GM23338 (cell line): ENCODE measurements at places on chromosomes 11 and 22. TPM values are rescaled to one million over a fixed set of nuclear protein-coding genes. Genes with fewer than 3 reads are reported as not detected.

GRCh38 chr11:111166598-111166997 lies 78.9 kb upstream of the POU2AF2 start:
- H3K36me3 ChIP-seq: no peaks in the 10 kb centered on the region
- peaks cover 5% of the 10 kb centered on the region; the same call in 1 of the 2 replicates for H3K4me1 ChIP-seq
- DNase-seq: no peak

- no peaks in the 10 kb centered on the region for H3K36me3 ChIP-seq
- H3K27ac ChIP-seq: no peak overlapping the region
- peaks cover 9% of the 10 kb centered on the region; the same call in 1 of the 2 replicates for H3K27me3 ChIP-seq
- no peak for DNase-seq
- no peak overlapping the region for H3K4me3 ChIP-seq
Measured at GRCh38 chr11:3156661-3157311, 8.3 kb downstream of the OSBPL5 start.

DNA sequence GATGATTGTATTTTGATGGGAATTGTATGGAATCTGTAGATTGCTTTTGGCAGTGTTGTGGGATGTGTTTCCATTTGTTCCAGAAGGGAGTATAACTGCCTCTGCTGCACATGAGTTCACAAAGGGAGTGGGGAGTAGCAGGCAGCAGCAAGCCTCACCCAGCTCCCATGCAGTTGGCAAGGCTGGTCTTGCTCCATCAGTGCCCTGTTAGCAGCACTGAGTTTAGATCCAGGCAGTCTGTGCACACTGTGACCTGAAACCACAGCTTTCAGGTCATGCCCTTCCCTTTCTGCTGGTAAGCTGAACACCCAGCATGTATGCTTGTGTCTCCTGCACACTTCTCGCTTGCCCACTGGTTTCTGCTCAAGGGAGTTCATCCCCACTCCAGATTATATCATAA lies 3.7 kb upstream of the NUCB2 start:
- H3K27ac ChIP-seq: no peak overlapping the region
- no peaks in the 10 kb centered on the region for H3K36me3 ChIP-seq
- H3K4me3 ChIP-seq: no peak overlapping the region
- no peak for DNase-seq
- peaks cover 15% of the 10 kb centered on the region for H3K27me3 ChIP-seq
- H3K4me1 ChIP-seq: peaks cover 3% of the 10 kb centered on the region; the same call in 1 of the 2 replicates

GRCh38 chr22:30889996-30890480 lies 78.5 kb downstream of the MORC2 start:
- no peaks in the 10 kb centered on the region for H3K27me3 ChIP-seq
- H3K36me3 ChIP-seq: no peaks in the 10 kb centered on the region
- no peak overlapping the region for H3K4me3 ChIP-seq
- H3K27ac ChIP-seq: no peak overlapping the region
- peaks cover 5% of the 10 kb centered on the region; the same call in 1 of the 2 replicates for H3K4me1 ChIP-seq

GRCh38 chr22:50445880-50446707 lies 28.7 kb downstream of the SBF1 start:
- no peak for DNase-seq
- no peaks in the 10 kb centered on the region; the same call in 1 of the 2 replicates for H3K4me1 ChIP-seq
- H3K36me3 ChIP-seq: no peaks in the 10 kb centered on the region
- no peaks in the 10 kb centered on the region for H3K27me3 ChIP-seq

DNA sequence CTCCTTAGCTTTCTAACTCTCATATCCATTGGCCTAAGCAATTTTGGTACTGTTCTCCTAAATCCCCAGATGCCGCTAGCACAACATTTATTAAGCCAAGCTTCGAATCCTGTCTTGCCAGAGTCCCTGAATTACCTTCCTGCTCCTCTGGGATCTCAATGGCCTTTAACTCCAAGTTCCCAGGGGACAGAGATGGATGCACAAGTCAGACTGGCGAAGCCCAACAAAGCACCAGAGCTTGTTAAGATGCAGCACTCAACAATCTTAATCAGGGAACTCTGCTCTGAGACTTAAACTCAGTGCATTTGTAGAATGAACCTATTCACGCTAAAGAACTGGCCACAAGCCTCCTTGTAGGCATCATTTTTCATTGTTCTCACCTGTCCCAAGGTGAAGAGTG lies 9.4 kb downstream of the GALNT18 start:
- no peaks in the 10 kb centered on the region for H3K27me3 ChIP-seq
- no peaks in the 10 kb centered on the region for H3K4me1 ChIP-seq
- no peak overlapping the region for H3K27ac ChIP-seq
- H3K4me3 ChIP-seq: no peak overlapping the region
- no peaks in the 10 kb centered on the region for H3K36me3 ChIP-seq

GRCh38 chr11:15711311-15711710 lies 596.6 kb downstream of the INSC start:
- peaks cover 15% of the 10 kb centered on the region for H3K4me1 ChIP-seq
- no peaks in the 10 kb centered on the region for H3K36me3 ChIP-seq
- H3K27me3 ChIP-seq: peaks cover 22% of the 10 kb centered on the region
- peak; percentile 75 for DNase-seq

DNA sequence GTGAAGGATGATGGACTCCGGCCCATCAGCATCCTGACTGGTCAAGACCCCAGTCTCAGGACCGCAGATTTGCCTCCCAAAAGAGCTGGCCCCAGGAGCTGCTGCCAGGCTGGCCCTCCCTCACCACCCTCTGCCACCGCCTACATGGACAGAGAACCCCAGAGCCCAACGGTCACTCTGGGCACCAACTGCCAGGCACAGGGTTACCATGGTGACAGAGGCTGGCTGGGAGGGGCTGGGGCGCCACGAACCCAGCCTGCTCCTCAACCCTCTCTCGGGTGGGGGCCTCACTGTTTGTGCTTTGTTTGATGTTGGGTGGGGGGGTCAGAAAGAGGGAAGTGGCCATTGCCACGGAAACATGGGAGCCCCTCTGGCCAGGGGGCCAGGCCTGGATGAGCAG lies 55.8 kb downstream of the ELFN2 start:
- no peak overlapping the region for H3K27ac ChIP-seq
- no peak overlapping the region for H3K4me3 ChIP-seq
- no peaks in the 10 kb centered on the region for H3K36me3 ChIP-seq

- H3K4me3 ChIP-seq: peak overlapping the region; percentile 99
- H3K27ac ChIP-seq: peak overlapping the region; percentile 97
Measured at GRCh38 chr11:61333550-61334433, 764 bp downstream of the TKFC start.

DNA sequence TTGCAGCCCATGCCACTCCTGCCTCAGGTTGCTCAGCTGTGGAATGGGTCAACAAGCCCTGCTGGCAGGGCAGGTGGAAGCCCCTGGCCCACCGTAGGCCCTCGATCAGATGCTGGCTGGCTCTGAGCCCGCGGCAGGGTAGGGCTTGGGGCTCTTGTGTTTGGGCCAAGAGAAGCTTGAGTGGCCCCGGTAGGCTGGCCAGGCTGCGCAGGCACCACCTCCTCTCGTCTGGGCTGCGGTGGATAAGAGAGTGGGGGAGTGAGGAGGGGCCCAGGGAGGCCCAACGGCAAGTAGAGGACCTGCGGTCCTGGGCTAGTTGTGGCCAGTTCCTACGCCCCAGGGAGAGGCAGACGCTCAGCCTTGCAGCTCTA lies 115.2 kb downstream of the CEP164 start:
- H3K27me3 ChIP-seq: no peaks in the 10 kb centered on the region
- DNase-seq: no peak
- no peaks in the 10 kb centered on the region for H3K36me3 ChIP-seq
- H3K4me3 ChIP-seq: no peak overlapping the region
- no peak overlapping the region for H3K27ac ChIP-seq
- H3K4me1 ChIP-seq: no peaks in the 10 kb centered on the region

- no peaks in the 10 kb centered on the region for H3K27me3 ChIP-seq
- H3K4me1 ChIP-seq: no peaks in the 10 kb centered on the region
- H3K4me3 ChIP-seq: no peak overlapping the region
- peak; percentile 77 for DNase-seq
Measured at GRCh38 chr11:72430741-72431570, 3.4 kb downstream of the CLPB start.

DNA sequence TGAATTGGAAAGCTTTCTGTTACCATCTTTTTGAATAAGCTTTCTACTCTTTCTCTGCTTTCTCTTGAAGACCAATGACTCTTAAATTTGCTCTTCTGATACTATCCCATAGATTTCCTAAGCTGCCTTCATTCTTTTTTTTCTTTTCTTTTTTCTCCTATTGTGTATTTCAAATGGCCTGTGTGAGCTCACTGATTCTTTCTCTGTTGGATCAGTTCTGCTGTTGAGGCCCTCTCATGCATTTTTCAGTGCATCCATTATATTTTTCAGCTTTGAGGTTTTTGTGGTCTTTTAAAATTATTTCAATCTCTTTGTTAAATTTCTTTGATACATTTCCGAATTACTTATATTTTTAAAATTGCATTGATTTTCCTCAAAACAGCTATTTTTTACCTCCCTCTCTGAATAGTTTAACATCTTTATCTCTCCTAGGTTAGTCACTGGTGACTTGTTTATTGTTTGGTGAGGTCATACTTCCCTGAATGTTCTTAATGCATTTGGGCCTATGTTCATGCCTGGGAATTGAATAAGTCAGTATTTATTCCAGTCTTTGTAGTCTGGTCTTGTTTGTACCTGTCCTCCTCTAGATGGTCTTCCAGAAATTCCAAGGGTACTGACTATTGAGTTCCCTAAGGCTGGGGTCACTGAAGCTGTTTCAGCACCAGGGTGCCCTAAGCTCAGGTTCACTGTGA lies 110.6 kb upstream of the SERPIND1 start:
- H3K27me3 ChIP-seq: no peaks in the 10 kb centered on the region
- no peaks in the 10 kb centered on the region for H3K36me3 ChIP-seq
- H3K4me1 ChIP-seq: no peaks in the 10 kb centered on the region
- no peak overlapping the region for H3K27ac ChIP-seq

DNA sequence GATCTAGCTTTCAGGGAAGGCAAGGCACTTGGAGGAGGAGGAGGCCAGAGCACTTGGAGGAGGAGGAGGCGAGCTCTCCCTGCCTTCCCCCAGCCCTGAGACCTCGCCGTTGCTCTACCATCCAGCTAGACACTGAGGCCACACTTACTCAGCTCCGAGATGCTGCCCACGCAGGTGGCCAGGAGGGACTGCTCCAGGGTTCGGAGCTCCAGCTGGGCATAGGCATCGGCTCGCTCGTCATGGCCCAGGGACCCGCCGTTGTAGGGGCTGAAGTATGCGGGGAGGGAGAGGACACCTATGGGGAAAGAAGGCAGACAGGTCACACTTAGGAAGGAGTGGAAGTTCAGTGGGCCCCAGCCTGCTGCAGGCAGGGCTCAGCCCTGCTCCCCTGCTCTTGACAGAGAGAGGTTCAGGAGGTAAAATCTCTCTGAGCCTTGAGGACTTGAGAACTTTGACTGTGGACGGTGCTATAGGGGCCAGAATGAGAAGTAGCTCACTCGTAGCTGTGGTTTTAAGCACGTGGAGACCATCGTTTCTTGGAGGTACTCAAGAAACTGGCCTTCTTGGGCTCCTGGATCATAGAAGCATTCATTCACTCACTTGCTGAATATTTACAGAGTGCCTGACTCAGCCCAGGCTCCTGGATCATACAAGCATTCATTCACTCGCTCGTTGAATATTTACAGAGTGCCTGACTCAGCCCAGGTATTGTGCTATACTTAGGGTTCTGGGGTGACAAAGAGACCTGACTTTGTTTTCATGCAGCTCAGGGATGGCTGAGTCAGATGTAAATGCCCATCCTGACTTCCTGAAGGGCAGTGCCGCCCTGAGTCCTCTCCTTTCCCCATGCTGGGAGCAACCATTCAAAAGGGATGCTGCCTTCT lies 99.2 kb downstream of the NAT10 start:
- DNase-seq: peak; percentile 30
- peaks cover 21% of the 10 kb centered on the region for H3K4me1 ChIP-seq
- H3K27me3 ChIP-seq: no peaks in the 10 kb centered on the region
- H3K4me3 ChIP-seq: no peak overlapping the region

DNA sequence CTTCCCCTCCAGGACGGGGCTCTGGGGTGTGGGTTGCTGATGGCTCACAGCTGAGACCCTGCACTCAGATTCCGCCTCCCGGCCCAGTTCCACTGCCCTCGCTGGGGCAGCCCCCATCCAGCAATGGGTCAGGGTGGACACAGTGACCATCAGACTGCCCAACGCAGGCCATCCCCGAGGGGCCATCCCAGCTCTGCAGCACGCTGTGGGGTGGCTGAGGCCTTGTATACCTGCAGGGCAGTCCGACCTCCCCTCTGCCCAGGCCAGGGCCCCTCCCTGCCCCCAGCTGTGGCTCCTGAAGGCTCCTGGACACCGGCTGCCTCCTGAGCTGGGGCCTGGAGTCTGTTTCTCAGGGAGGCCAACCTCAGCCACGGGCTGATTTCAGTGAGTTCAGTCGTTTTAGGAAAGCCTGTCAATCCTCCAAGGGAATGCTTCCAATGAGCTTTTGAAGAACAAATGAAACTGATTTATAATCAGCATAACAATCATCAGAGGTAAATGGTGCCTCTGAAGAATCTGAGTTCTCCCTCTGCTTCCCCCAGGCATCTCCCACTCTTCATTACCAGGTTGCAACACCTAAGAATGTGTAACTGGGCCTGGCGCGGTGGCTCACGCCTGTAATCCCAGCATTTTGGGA lies 95.1 kb downstream of the CELSR1 start:
- H3K27ac ChIP-seq: no peak overlapping the region
- H3K4me1 ChIP-seq: peaks cover 16% of the 10 kb centered on the region; the same call in 1 of the 2 replicates
- H3K27me3 ChIP-seq: no peaks in the 10 kb centered on the region

DNA sequence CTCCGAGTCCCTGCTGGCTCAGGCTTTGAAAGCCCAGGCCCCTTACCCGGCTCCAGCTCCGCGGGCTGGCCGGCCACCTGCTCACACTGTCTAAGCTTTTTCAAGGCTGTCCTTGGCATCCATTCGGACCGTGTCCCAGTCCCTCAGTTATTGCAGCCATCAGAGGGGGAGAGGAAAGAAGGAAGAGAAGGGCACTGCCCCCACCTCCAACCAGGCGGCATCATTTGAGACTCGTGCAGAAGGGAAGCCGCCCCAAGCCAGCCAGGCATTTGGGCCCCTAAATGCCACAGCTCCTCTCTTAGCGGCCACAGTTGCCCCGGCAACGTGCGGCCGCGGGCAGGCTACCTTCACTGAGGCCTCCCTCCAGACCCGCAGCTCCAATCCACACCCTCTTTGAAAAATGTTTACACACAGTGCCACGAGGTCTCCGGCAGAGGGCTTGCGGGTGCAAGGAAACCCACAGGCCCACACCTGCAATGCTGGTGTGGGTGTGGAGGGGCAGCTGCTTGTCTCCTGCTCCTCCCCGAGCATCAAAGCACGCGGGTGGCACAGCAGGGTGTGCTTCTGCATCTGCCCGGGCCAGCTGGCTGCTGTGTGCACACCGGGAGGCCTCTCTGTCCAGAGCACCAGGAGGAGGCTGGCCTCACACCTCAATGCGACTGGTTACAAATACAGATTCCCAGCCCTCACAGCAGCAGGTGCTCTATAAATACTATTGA lies 124.4 kb downstream of the CTTN start:
- H3K27ac ChIP-seq: no peak overlapping the region
- peaks cover 25% of the 10 kb centered on the region for H3K4me1 ChIP-seq
- no peak overlapping the region for H3K4me3 ChIP-seq
- H3K36me3 ChIP-seq: no peaks in the 10 kb centered on the region
- DNase-seq: no peak

The C22orf31 gene
- total RNA-seq: not detected in 2 replicates

The FAM180B gene
- total RNA-seq: not detected in 2 replicates

The GLYATL2 gene
- total RNA-seq: 0.63 and 1.0 TPM in 2 replicates

The CBX7 gene
- total RNA-seq: 11.5 and 12.7 TPM in 2 replicates

The FXYD2 gene
- 0.12 and 0.59 TPM in 2 replicates for total RNA-seq

The GAL3ST3 gene
- total RNA-seq: 48.0 and 63.4 TPM in 2 replicates

The SYCE3 gene
- not detected in 2 replicates for total RNA-seq
